ENCODE measurements at places on chromosomes 16 and 17.

DNA sequence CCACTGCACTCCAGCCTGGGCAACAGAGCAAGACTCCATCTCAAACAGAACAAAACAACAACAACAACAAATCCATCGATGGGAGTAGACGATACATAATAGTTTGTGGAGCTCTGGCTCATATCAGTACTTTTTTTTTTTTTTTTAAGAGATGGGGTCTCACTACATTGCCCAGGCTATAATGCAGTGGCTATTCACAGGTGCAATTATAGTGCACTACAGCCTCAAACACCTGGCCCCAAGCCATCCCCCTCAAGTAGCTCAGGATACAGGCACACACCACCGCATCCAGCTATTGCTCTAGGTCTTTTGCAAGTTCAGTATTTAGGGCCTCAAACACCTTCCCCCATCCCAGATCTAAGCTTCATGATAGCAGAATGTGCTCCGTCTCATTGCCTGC lies 110.6 kb downstream of the KATNIP start:
- no peak for DNase-seq

GRCh38 chr17:52298881-52299280 lies 140.4 kb upstream of the CA10 start:
- no peak for DNase-seq

- DNase-seq, result no peak
Observed at GRCh38 chr17:4605826-4606225, 21.5 kb downstream of the SMTNL2 start.

DNA sequence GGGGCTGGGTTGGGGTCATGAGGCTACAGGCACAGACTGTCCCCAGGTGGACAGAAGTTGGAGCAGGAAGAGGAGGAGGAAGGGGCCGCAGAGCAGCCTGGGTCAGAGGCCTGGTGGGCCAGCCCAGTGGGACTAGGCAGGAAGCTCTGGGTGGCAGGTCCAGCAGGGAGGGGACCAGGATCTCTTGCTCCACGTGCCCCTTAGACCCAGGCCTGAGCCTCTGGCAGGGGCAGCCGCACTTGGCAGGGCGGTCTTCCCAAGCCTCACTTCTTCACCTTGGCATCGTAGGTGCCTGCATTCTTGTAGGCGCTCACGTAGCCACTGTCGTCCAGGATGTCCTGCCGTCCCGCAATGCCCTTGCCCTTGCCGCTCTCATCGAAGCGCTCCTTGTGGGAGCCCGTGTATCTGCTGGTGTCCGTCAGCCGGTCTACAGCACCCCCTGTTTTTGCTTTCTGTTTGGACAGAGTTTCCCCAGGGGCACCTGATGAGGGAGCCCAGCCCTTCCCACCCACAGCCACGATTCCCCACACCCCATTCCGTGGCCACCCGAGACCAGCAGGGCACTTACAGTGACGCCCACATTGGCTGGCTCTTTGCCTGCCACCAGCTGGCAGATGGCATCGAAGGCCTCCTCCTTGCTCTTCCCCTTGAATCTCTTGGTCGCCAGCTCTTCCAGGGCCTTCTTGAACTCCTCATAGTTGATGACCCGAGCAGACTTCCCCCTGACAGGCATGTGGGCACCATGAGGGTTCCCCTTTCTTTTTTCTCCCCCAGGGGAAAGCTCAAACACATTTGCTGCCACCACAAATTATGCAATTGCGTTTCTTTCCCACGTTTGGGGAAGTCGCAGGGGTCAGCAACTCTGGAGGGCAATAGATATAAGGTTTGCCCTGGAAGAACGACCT lies 3.1 kb downstream of the TPPP3 start:
- DNase-seq, result no peak

DNA sequence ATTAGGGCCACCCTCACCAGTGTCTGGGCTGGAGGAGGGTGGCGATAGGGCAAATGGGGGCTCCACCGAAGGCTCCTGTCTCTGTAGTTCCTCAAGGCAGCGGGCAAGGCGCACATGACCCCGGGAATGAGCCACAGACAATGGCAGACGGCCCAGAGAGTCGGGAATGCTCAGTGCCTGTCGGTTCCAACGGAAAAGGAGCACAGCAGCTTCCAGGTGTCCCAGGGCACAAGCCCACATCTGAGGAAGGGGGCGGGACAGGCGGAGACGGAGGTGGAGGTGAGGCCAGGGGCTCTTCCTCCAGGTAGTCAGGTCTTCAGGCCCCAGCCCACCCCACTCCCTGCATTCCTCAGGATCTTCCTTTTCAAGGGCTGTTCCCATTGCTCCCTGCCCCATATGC lies 5.1 kb upstream of the SPAG7 start:
- no peak for DNase-seq

DNA sequence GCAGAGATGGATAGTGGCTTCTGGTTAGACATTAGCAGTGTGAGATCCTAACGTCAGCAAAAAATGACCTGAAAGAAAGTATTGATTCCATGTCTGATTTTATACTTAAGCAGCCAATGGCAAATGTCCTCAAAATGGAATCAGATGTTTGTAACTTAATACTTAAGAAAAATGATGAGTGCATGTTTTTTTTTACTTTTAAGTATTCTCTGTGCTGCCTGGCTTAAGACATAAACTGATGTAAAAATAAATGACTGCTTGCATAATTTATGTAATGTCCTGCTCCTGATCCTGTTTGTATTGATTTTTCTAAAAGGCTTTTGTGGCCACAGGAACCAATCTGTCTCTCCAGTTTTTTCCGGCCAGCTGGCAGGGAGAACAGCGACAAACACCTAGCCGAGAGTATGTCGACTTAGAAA lies 7.4 kb downstream of the CBFB start:
- DNase-seq, result no peak

- no peak for DNase-seq
Observed at GRCh38 chr17:61755078-61755477, 108.2 kb downstream of the BRIP1 start.

GRCh38 chr17:81514739-81515529 lies 2.3 kb upstream of the ACTG1 start:
- peak; percentile 80 for DNase-seq

Measured in activated CD4-positive, alpha-beta T cell treated with anti-CD3 and anti-CD28 coated beads for 48 hours (primary cell).